ENCODE measurements at places on chromosomes 4 and X.

GRCh38 chr4:18638031-18638430 is 616.5 kb upstream of the LCORL start:
- DNase-seq = no peak

DNA sequence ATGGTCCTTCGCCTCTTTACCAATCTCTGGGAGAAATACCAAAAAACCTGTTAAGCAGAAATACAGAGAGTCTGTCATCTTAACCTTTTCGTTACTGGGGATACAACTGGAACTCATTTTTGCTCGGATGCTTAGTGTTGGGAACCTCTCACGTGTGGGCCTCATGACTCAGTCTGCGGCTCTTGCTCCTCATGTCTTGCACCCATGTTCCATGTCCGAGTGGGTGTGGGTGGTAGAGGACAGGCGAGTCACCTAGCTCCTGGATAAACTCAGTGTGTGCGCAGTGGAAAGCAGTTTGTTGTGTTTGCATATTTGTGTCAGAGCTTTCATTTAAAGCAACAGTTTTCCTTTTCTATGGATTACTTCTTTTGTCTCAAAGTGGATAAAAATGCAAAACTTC is 70.6 kb downstream of the TNIP2 start:
- DNase-seq = no peak

GRCh38 chrX:136395271-136395670 is 92.5 kb upstream of the BRS3 start:
- no peak for DNase-seq

DNA sequence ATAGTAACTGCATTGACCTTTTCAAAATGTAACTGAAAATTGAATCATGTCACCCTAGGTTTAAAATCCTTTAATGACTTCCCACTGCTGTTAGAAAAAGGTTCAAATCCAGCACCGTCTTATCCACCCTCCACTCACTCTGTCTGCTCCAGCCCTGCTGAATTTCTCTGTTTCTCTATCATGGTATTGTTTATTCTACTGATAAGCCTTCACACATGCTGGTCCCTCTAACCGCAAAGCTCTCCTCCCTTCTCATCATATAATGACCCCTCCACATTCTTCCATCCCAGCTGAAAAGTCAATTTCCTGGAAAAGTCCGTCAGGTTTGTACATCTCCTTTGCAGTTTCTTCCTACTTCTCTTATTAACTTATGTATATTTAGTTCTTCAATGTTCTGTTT is 389.2 kb upstream of the F9 start:
- DNase-seq = no peak

- DNase-seq = no peak
Observed at GRCh38 chrX:153560000-153560399, 38.9 kb downstream of the CCNQ start.

DNA sequence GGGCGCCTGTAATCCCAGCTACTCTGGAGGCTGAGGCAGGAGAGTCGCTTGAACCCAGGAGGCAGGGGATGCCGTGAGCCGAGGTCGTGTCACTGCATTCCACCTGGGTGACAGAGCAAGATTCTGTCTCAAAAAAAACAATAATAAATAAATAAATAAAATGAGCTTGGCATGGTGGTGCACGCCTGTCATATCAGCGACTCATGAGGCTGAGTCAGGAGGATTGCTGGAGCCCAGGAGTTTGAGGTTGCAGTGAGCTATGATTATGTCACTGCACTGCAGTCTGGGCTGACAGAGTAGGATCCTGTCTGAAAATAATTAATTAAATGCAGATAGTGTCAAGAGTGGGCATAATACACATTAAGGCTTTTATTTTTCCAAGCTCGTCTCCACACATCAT is 77.5 kb downstream of the DHRSX start:
- DNase-seq = peak; percentile 40

DNA sequence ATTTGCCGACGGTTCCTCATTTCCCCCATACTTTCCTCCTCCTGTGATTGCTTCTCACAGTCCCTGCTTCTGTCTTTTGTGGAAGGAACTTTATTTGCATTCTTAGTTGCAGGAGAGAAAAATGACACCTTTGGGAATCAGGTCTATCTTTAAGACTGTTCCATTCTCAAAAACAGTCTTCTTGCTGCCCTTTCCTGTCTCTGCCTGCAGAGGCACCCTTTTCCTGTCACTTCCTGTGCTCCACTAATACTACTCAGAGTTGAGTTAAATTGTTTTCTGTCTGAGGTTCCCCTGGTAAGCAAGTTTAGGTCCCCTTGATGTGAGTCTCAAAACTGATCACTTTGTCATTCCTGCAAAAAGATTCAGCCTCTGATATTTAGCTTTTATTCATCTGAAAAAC is 208.8 kb upstream of the CLNK start:
- no peak for DNase-seq

DNA sequence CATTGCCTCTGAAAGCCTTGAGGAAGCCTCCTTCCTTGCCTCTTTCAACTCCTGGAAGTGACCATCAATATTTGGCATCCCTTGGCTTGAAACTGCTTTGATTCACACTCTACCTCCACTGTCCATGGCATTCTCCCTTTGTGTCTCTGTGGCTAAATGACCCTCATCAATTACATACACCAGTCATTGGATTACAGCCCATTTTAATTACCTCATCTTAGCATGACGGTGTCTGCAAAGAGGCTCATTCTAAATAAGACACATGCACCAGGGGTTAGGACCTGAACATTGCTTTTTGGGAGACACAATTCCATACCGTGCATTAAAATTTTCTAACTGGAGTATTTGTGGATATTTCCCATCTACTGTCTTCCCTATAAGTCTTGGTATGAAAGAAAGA is 60.7 kb upstream of the FAM9A start:
- no peak for DNase-seq

- DNase-seq = no peak
Observed at GRCh38 chr4:106801386-106801785, 234.7 kb downstream of the DKK2 start.

GRCh38 chr4:1803523-1804423 is 10.7 kb downstream of the FGFR3 start:
- DNase-seq = no peak

DNA sequence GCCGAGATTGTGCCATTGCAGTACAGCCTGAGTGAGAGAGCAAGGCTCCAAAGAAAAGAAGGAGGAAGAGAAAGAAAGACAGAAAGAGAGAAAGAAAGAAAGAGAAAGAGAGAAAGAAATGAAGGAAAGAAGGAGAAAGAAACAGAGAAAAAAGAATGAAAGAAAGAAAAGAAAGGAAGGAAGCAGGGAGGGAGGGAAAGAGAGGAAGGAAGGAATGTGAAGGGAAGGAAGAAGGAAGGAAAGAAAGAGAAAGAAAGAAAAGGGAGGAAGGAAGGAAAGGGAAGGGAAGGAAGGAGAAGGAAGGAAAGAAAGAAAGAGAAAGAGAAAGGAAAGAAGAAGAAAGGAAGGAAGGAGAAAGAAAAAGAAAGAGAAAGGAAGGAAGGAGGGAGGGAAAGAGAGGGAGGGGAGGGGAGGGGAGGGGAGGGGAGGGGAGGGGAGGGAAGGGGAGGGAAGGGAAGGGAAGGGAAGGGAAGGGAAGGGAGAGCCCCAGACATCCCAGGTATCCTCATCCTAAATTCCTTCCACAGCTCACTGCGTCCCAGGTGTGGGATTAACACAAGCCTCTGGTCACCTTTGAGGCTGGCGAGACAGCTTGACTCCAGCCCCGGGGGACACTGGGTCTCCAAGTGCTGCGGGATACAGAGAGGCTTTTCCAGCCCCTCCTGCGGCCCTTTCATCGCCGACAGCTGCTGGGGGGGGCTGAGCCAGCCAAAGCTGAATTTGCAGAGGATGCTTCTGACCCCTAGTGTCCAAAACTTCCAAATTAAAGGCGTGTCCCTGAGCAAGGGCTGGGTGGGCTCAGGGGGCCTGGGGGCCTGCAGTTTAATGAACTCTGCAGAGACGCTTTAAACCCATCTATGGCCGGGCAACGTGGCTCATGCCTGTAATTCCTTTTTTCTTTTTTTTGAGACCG is 24.2 kb upstream of the CSF2RA start:
- no peak for DNase-seq

DNA sequence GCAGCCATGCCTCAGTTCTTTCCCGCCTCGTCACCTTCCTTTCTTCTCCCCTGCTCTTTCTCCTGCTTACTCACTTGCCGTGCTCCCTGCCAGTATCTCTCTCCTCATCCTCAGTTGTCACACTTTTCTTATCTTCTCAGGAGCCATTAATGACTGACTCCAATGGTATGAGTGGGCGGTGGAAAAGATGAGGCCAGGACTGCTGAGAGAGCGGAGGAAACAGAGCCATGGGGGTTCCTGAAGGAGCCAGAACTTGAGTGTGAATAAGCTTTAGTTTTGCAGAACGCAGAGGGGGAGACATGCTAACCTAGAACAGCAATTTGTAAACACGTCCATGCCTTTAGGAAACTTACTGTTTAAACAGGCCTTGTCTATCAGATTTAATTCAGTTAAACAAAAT is 126.5 kb downstream of the CHIC2 start:
- no peak for DNase-seq

GRCh38 chr4:108270466-108271450 is 102.0 kb upstream of the LEF1 start:
- DNase-seq = peak; percentile 51

- DNase-seq = no peak
Observed at GRCh38 chr4:1728061-1728980, 7.0 kb downstream of the TACC3 start.

- no peak for DNase-seq
Observed at GRCh38 chr4:171430495-171430894, 382.7 kb upstream of the GALNTL6 start.

- no peak for DNase-seq
Observed at GRCh38 chrX:10506781-10507180, 113.6 kb downstream of the MID1 start.

- DNase-seq = no peak
Observed at GRCh38 chrX:72479324-72480274, 93.0 kb downstream of the HDAC8 start.

DNA sequence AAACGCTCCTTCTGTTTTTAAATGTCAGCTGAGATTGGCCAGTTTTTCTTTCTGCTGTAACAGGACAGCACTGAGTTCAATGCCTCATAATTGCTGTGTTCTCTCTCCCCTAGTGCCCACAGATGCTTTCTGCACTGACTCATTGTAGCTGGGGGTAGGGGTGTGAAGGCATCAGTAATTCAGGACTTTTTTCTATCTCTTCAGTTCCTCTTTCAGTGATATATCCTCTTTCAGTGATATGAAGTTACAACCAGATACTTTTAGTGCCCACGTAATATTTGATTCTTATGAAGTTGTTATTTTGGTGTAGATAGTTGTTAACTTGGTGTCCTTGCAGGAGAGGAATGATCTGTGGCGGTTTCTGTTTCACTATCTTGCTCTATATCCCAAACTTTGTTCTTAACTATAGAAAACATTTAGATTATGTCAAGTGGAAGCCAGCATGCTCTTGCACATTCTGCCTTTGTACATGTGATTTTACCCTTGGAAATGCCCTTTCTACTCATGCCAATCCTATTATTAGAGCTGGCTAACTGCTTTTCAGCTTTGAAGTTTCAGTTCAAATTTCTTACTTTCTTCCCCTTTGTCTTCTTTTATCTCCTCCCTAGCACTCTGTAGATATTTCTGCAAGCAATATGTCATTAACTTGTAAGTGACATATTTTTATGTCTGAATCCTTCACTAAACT is 1258.4 kb downstream of the FAM133A start:
- DNase-seq = no peak

GRCh38 chr4:78001531-78001930 is 55.6 kb upstream of the FRAS1 start:
- no peak for DNase-seq

GRCh38 chr4:173264245-173264644 is 69.9 kb downstream of the HMGB2 start:
- DNase-seq = no peak

GRCh38 chrX:74234818-74235217 is 69.2 kb upstream of the ZCCHC13 start:
- no peak for DNase-seq

GRCh38 chr4:53378171-53378482 is 686 bp downstream of the FIP1L1 start:
- no peak for DNase-seq

DNA sequence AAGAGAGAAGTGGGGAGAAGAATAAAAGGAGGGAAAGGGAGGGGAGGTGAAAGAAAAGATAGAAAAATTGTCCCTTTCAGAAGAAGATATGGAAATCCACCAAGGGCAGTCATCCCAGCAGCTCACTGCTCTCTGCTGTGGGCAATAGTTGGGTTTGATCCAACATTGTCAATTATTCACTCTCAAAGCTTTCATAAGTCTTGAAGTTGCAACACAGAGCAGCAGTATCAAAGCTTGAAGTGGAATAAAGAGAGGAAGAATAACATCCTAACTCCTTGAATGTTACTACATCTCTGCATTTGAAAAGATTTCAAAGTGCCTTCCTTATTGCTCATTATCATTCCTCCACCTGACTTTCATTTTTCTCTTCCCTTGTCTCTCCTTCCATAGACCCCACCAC is 62.3 kb upstream of the HHIP start:
- DNase-seq = no peak

- DNase-seq = no peak
Observed at GRCh38 chr4:183256756-183257385, 63.2 kb downstream of the CLDN22 start.

DNA sequence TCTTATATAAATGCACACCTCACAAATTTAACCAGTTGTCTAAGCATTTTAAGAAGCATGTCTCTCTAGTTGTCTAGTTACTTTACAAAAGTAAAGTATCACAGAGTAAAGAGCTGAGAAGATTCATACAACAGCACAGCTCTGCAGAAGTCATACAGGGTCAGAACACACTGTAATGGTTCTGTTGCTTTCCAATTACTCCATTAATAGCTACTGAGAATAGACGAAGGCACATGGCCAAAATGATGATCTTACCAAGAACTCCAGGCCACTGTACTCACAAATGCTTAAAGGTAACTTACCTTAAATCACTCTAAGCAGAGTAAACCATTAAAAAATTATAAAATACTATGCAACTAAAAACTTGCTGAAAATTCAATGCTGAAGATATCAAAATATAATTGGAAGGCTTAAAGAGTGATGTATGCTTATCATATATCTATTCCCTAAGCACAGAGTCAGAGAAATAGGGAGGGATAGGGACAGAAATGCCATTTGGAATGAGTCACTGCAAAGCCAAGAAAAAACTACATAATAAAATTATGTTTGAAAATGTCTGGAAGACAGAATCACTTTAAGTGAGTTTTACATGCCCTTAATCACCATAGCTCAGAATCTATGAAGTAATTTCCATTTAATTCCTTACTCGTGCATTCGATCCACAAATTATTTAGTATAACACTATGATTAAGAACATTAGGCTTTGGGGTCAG is 71.0 kb downstream of the DDX60L start:
- no peak for DNase-seq
